ENCODE measurements at places on chromosomes 7 and 10.

GRCh38 chr7:106848851-106849442, 16.1 kb upstream of the PIK3CG start:
- H3K27ac ChIP-seq, result no peak overlapping the region
- H3K27me3 ChIP-seq, result no peaks in the 10 kb centered on the region
- no peak for DNase-seq
- H3K36me3 ChIP-seq, result no peaks in the 10 kb centered on the region
- no peaks in the 10 kb centered on the region for H3K4me1 ChIP-seq

GRCh38 chr7:130875265-130875741, 141.3 kb upstream of the KLF14 start:
- peaks cover 17% of the 10 kb centered on the region for H3K4me1 ChIP-seq
- no peaks in the 10 kb centered on the region for H3K27me3 ChIP-seq
- no peak overlapping the region for H3K4me3 ChIP-seq
- peaks cover 62% of the 10 kb centered on the region for H3K36me3 ChIP-seq

DNA sequence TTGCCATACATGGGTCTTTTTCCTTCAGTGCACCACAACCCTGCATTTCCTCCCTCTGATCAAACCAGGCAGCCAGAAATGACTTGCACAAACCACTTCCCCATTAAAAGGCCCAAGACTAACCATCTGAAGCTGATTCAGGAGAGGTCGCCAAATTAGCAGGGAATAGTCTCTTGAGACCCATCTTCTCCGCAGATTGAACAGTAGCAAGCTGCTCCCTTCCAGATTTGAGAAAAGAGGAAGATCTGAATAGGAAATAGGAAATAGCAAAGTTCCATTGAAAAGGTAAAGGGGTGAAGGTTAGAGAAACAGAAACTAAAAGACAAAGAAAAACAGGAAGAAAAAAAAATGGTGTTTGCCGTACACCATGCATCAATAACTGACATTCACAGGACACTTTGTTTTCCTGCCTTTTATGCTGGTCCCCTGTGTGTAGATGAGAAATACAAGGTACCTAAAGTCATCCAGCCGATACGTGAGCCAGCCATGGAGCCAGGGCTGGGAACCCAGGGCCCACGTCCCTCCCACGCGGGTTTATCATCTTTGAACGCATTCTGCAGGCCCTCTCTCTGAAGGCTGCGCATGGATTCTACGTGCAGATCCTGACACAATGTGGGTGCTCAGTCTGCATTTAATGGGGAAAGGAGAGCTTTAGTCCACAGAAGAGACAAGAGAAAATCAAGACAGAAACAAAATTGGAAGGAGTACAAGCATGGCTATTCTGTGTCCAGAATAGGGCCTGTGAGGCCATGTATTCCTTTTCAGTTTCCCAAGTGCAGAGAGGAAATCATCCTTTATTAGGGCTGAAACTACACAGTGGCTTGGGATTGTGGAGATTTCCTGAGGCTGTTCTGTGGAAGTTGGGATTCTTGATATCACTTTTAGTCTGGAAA, 268.4 kb upstream of the NPVF start:
- H3K4me1 ChIP-seq, result peaks cover 15% of the 10 kb centered on the region
- DNase-seq, result no peak
- H3K36me3 ChIP-seq, result no peaks in the 10 kb centered on the region
- H3K4me3 ChIP-seq, result no peak overlapping the region
- no peaks in the 10 kb centered on the region for H3K27me3 ChIP-seq
- no peak overlapping the region for H3K27ac ChIP-seq

DNA sequence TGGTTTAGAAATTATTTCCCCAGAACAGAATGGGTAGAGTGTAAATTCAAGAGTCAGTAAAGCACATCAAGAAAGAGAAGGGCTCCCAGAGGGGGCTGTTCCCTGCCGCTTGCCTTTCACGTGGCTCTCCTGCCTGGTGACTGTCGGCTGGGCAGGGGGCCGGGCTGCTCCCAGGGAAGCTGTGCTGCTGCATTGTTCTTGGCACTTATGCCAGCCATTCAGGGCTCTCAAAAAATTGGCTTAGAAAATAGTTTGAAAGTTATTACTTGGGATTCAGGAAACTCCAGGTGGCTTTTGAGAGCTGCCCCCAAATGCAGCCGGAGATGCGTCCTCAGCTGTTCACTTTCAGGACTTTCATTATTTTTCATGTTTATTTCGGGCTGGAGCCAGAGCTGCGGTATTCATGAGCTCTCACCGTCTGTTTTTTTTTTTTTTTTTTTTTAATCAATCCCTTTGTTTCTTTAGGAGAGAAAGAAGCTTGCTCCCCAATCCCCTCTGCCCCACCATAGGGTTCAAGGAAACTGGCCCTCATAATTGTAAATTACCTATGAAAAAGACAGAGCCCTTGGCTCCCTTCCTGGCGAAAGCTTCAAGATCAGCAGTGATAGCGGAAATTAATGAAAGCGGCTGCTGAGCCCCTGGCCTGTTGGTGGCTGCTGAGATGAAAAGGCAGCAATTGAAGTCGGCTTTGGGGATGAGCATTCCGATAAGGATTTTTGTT, 94.1 kb downstream of the SORCS3 start:
- peaks cover 7% of the 10 kb centered on the region for H3K4me1 ChIP-seq
- DNase-seq, result no peak
- H3K36me3 ChIP-seq, result no peaks in the 10 kb centered on the region
- no peak overlapping the region for H3K4me3 ChIP-seq
- H3K27me3 ChIP-seq, result no peaks in the 10 kb centered on the region

- no peaks in the 10 kb centered on the region for H3K27me3 ChIP-seq
- no peak for DNase-seq
Measured at GRCh38 chr7:30278849-30279652, 5.3 kb upstream of the ZNRF2 start.

DNA sequence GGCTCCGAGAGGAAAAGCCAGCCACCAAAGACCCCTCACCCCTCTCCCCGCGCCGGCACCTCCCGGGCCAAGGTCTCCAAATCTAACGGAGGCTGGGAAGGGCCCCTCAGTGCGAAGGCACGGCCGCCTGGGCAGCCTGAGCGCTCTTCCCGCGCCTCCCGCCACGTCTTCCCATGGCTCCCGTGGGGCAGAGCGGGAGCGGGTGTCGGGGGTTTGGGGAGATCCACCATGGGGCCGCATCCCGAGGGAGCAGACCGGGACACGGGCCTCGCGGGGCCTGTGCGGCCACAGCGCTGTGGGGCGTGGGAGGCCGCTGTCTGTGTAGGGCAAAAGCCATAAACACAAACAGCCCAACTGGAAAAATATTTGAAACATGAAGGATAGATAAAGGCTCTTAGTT, 22.4 kb downstream of the GPER1 start:
- H3K4me1 ChIP-seq, result no peaks in the 10 kb centered on the region
- peaks cover 4% of the 10 kb centered on the region for H3K36me3 ChIP-seq
- DNase-seq, result no peak

- H3K27ac ChIP-seq, result no peak overlapping the region
- H3K4me1 ChIP-seq, result no peaks in the 10 kb centered on the region
- no peak for DNase-seq
- H3K27me3 ChIP-seq, result no peaks in the 10 kb centered on the region
- H3K36me3 ChIP-seq, result no peaks in the 10 kb centered on the region
Measured at GRCh38 chr7:146412781-146413180, 296.2 kb downstream of the CNTNAP2 start.

DNA sequence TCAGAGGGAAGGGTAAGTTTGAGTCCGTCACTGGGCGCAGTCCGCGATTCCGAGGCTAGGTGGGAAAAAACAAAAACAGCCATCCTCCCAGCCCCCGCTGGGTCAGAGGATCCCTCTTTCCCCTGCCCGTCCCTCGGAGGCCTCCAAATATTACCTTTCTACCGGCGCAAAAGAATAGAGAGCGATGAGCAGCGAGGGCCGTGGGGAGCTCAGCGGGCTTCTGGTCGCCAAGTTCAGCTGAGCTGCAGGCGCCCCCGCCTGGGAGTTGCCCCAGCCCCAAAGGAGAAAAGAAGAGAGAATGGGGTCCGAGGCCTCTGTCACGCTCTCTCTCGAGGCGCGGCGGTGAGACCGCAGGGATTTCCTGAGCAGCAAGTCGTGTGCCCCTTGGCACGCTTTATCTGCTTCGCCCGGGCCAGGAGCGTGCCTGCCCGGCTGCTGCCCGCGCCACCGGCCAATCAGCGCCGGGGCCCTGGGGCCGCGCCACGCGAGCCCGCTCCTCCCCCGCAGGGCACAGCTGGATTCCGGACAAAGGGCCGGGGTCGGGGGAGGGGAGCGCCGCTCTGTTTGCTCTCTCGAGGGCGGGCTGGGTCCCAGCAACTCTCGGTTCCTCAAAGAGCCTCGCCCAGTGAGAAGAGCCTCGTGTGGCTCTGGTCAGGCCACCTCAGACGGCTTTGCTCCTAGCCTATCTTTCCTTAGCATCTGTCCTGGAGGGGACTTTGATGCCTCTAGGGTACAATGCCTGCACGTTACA, at the start of gene NEUROG3:
TSS of gene NEUROG3 (minus strand) at position 367 of the 751 bp plus-strand sequence. CDS start 379 bp downstream, outside the sequence.
- DNase-seq, result no peak
- peaks cover 35% of the 10 kb centered on the region for H3K4me1 ChIP-seq
- peak within 1 kb of the TSS; percentile 42 for H3K4me3 ChIP-seq
- H3K27me3 ChIP-seq, result peaks cover 100% of the 10 kb centered on the region
- no peak within 1 kb of the TSS for H3K27ac ChIP-seq

- DNase-seq, result no peak
- H3K4me1 ChIP-seq, result peaks cover 7% of the 10 kb centered on the region
- H3K4me3 ChIP-seq, result no peak overlapping the region
- H3K36me3 ChIP-seq, result no peaks in the 10 kb centered on the region
Measured at GRCh38 chr10:43130770-43131171, 7.5 kb upstream of the CSGALNACT2 start.

DNA sequence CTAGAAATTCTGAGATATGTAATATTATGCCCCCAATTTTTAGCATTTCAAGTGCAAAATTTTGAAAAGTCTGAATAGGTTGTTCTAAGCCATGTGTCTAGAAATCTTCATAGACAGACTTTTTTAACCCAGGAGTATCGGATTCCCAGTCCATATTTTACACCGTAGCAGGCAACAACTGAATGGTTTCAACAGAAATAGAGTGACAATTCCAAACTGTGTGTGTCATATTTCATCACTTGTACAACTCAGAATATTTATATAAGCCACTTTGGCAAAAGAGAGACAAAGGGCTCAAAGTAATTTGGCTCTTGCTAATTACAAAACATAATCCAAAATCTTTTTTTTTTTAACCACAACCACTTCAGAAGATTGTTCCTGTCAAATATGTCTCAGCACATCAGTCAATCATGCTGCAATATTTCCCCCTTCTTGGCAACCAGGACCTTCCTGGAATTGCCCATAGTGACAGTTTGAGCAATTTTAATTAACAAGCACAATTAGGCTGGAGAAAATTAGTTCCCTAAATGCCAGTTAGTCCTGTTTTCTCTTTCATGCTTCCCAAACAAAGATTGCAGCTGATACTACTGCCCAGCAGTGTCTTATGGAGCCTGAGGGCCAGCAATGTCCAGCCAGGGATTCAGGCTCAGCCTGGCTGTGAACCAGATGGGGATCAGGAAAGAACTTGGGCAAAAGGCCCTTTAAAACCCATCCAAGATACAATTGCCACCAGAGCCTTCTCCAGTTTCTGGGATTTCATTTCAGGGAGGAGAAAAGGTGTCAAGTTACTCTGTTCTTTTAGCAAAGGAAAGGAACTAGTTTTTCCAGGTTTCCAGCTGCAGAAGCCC, 533.3 kb upstream of the GHITM start:
- no peak overlapping the region for H3K4me3 ChIP-seq
- no peaks in the 10 kb centered on the region for H3K4me1 ChIP-seq
- no peak overlapping the region for H3K27ac ChIP-seq
- no peaks in the 10 kb centered on the region for H3K27me3 ChIP-seq
- no peak for DNase-seq

DNA sequence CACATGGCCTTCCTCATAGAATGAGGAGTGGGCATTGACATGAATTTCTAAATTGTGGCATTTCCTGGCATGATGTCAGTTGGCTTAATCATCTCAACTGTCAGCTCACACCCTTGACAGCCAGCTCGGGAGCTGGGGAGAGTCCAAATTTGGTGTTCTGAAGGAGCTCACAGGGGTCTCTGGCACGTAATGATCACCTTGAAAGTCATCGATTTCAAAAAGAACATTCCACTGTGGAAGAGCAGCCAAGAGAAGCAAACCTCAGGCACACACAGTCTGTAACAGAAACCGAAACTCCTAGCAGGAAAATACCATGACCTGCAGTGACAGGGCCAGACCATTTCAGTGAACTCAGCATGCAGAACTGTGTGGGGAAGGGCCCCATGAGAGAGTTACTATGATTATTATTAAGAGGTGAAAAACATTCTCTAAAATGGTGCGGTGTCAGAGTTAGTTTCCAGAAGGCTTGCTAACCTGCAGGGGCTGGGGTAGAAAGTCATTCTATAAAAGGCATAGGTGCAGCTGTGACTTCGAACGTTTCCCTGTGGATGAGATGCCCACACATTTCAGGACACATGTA, 26.4 kb upstream of the KLF6 start:
- DNase-seq, result no peak
- H3K4me1 ChIP-seq, result peaks cover 50% of the 10 kb centered on the region
- no peaks in the 10 kb centered on the region for H3K36me3 ChIP-seq
- peak overlapping the region; percentile 89 for H3K27ac ChIP-seq
- no peak overlapping the region for H3K4me3 ChIP-seq
- no peaks in the 10 kb centered on the region for H3K27me3 ChIP-seq

DNA sequence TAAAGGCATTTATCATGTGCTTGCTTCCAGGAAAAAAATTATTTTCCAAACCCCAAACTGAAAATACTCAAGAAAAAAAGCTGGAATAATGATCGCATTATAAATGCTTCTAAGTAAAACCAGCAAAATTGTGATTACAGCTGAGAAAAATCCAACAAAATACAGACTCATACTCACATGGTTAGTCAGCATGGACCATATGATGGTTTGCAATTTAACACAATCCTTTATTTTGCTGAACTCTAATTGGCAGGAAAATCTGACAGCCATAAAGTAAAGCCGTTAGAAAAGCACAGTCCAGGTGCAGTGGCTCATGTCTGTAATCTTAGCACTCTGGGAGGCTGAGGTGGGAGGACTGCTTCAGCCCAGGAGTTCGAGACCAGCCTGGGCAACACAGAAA, 59.6 kb downstream of the BRI3 start:
- H3K4me3 ChIP-seq, result no peak overlapping the region
- no peaks in the 10 kb centered on the region for H3K4me1 ChIP-seq
- no peaks in the 10 kb centered on the region for H3K27me3 ChIP-seq

- H3K27ac ChIP-seq, result no peak overlapping the region
- no peak overlapping the region for H3K4me3 ChIP-seq
- no peaks in the 10 kb centered on the region for H3K4me1 ChIP-seq
Measured at GRCh38 chr7:38673795-38674194, 42.6 kb upstream of the AMPH start.

DNA sequence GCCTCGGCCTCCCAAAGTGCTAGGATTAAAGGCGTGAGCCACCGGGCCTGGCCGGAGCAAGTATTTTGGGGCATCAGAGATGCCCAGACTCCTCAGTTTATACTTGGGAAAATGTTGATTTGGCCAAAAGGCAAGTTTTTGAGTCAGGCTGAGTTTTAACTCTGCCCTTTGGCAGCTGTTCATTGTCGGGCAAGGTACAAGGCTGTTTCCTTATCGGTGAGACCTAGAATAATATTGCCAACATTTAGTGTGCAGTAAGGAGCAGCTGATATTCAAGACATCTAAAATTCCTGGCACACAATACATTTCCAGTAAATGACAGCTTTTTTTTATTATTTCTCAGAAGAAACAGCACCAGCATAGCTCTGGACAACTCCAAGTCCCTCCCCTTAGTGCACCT, 147.6 kb upstream of the C7orf33 start:
- no peak for DNase-seq
- no peak overlapping the region for H3K27ac ChIP-seq
- no peaks in the 10 kb centered on the region for H3K36me3 ChIP-seq
- H3K4me1 ChIP-seq, result no peaks in the 10 kb centered on the region
